Inflammatory macrophage treated with lipopolysaccharide for 4 hours (primary cell): ENCODE measurements at places on chromosomes 2 and 18.

GRCh38 chr2:156401861-156402260 lies 34.3 kb upstream of the GPD2 start:
- no peak for DNase-seq

DNA sequence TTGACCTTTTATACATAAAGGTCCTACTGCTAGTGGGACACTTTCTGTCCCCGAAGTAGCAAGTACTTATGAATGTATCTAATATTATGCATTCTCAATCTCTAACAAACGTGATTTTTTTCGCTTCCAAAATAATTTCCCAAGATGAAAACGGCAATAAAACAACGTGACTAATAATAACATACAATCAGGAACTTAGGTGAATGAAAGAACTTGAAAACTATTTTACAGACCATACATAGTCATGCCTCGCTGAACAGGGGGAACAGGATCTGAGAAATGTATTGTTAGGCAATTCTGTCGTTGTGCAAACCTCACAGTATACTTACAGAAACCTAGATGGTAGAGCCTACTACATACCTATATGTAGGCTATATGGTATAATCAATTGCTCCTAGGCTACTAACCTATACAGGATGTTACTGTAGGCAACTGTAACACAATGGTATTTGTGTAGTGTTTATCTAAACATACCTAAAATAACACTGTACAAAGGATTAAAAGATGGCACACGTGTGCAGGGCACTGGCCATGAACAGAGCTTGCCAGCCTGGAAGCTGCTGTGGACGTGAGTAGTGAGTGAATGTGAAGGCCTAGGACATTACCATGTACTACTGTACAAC lies 2.5 kb downstream of the RTN4 start:
- peak; percentile 83 for DNase-seq

DNA sequence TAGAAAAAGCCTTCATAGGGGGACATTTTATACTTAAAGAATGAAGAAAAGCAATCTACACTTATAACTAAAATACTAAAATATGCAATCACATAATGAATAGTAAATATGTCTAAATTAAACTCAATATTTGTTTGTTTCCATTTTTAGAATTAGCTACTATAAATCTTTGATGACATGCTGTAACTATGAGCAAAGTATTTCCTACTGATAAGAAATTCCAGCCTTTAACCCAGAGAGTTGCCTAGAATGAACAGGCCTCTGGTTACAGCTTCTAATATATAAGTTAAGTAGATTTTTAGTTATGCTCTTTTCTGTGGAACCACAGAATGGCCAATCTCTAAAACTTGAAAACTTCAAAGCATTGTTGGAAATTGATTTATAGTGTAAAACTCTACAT lies 1465.6 kb upstream of the ZEB2 start:
- no peak for DNase-seq

GRCh38 chr2:101689114-101689825 lies 8.2 kb upstream of the MAP4K4 start:
- DNase-seq = peak; percentile 26

GRCh38 chr2:173195100-173195499 lies 119.5 kb downstream of the MAP3K20 start:
- no peak for DNase-seq

GRCh38 chr2:1501038-1501851 lies 88.0 kb downstream of the TPO start:
- DNase-seq = no peak

DNA sequence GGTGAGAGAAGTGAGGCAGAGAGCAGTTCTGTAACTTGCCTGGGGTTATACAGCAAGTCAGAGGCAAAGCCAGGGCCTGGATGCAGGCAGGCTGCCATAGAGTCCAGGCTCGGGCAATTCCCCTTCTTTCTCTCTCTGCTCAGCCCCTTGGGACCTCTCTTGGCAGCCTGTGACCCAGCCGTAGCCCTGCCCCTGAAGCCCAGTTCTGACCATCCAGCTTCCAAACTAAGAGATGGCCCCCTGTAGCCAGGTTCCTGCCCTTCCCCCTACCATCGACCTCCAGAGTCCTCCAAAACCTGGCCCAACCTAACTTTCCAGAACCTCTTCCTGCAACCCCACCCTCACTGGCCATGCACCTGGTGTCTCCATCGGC lies 201.2 kb downstream of the CTIF start:
- DNase-seq = no peak

- peak; percentile 62 for DNase-seq
Observed at GRCh38 chr2:69026026-69026425, 13.0 kb downstream of the ANTXR1 start.

DNA sequence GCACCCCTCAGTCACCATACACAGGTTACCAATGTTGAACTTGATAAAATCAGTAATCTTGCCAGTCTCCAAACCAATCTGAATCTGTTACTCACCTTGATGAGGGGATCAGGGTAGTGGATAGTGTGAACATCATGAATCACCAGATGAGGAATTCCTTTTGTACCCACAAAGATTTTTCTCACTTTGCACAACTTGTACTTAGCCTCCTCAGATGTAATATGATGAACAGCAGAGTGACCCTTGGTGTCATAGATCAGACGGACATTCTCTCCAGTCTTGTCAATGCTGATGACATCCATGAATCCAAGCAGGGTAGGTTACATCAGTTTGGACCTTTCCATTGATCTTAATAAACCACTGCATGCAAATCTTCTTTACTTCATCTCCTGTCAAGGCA lies 54.7 kb downstream of the MDH1 start:
- no peak for DNase-seq

- DNase-seq = peak; percentile 15
Observed at GRCh38 chr2:202034249-202035088, 814 bp downstream of the FZD7 start.

DNA sequence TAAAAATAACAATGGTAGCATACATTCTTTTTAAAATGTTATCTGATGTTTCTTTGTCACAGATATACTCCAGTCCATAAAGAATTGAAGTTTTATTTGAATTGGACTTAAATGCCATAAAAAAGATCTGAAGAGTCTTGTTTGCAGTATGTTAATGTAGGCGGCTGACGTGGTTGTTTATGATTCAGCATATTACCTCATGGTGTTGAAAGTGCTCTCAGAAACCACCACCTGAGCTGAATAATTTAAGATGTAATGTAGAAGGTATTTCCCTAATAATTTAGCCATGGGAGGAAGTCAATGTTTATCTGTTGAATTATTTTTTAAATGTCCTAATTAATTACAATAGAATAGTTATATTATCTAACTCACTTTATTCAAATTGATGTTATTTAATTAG lies 58.6 kb upstream of the CHN1 start:
- DNase-seq = no peak

- no peak for DNase-seq
Observed at GRCh38 chr2:222656526-222657446, 894 bp upstream of the FARSB start.

DNA sequence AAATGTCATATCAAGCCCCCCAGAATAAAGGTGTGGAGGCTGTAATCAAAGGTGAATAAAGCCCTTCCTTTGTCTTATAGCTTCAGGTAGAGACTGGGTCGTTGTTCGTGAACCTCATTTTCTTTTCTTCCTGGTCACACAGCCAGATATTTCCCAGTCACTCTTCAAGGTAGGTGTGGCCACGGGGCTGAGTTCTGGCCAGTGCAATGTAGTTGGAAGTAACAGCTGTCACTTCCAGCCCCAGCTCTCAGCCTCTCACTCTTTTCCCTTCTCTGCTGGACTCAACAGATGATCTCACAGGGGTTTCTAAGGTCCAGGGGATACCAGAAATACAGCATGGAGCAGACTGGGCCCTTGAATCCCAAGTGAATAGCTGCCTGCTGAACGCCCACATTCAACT lies 15.8 kb upstream of the TRPM8 start:
- DNase-seq = no peak

DNA sequence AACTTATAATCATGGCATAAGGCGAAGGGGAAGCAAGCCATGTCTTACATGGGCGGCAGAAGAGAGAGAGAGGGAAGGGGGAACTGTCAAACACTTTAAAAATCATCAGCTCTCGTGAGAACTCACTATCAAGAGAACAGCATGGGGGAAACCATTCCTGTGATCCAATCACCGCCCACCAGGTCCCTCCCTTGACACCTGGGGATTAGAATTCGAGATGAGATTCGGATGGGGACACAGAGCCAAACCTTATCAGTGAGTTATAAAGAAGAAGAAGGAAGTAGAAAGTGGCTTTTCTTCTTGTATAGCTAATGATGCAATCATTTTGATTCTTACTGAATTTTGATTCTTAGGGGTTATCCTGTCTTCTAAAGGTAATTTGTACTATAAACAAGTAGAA lies 51.4 kb downstream of the SMCHD1 start:
- DNase-seq = peak; percentile 11

DNA sequence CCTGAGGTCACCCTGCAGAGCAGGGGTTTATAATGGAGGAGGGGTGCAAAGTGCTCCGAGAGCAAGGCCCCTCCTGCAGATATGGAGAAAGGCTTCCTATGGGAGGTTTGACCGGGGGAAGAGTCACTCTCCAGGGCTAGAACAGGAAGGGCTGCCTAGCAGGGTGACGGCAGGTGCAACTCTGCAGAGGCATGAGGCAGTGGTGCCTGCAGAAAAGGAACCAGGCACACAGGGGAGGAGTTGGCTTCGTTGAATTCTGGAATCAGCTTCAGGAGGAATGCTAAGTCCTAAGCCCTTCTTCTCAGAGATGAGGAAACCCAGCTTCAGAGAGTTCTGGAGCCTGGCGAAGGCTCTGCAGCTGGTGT lies 17.5 kb upstream of the HPCAL1 start:
- DNase-seq = peak; percentile 40

DNA sequence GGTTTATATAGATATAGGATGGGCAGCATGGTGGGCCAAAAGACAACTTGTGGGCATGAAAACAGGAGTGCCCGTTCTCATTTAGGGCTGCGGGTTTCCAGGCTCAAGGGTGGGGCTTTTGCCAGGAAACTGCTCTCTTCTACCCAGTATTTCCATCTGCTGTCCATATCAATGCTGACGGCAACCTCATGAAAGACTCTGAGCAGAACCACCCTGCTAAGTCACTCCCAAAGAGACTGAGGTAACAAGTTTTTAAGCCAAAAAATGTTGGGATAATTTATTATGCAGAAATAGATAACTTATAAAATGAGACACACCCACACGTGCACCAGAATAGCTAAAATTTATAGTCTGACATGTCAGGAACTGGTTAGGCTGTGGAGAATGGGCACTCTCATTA lies 36.1 kb upstream of the MPPE1 start:
- no peak for DNase-seq

- DNase-seq = no peak
Observed at GRCh38 chr2:149902081-149902480, 314.5 kb upstream of the MMADHC start.

DNA sequence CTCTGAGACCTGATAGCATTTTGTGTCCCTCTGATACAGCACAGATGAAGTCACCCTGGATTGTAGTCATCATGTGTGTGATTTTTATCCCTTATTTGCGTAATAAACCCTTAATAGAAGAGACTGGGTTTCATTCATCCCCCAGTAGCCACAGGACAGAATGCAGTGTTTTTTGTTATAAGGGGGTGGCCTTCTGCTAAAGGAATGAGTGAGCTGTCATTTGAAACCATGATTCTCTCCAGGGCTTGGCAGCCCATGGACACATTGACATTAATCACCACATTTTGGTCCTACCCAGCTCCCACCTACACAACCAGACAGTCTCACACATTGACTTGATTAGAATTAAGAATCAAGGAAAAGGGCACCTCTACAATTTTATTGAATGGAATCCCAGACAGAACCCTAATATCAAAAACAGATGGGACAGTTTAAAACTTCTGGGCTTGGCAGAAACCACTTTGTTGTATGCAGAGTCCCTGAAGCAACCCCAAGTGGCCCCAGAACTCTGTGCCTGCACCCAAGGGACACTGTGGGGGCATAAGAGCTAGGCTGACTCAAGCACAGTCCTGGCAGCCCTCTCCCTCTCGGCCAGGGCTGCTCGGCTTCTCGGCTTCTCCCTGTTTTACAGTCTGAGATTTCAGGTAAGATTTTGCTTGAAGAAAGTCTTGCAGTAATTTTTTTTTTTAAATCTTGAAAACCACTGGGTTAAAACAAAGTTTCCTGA lies 254.0 kb upstream of the SLC14A2 start:
- DNase-seq = no peak

GRCh38 chr2:134315471-134315870 lies 61.6 kb downstream of the MGAT5 start:
- DNase-seq = no peak

DNA sequence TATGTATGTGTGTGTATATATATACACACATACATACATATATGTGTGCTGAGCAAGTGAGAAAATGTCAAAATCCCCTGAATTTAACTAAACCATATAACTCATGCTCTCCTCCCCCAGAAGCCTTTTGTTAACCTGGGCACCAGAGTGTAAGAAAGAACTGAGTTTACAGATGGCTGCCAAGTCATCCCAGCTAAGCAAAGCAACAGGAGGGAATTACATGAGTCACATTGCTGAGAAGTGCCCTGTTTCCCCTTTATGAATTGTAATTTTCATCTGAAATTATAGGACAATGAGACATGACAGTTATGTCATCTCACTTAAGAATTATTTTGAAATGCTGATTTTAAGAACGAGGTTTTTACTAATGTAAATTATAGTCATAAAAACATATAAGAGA lies 29.9 kb downstream of the SCN7A start:
- DNase-seq = peak; percentile 44

DNA sequence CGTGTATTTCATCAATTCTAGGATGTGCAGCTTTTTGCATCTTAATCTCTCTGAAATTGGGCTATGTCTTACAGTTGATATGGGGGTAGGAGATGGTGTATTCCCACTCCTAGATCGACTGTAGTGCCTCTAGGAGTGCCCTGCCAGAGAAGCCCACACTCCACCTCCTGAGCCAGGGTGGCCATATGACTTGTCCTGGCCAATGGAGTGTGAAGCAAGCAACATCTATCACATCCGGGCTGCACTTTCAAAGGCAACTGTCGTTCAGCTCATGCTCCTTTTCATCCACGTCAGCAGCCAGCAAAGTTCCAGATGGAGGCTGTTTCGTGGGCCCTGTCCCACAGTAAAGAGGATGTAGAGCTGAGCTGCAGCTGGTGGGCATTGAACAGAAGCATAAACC lies 149.4 kb upstream of the SLC1A4 start:
- DNase-seq = peak; percentile 71

GRCh38 chr2:64228918-64229317 lies 84.7 kb upstream of the PELI1 start:
- DNase-seq = peak; percentile 62

- no peak for DNase-seq
Observed at GRCh38 chr2:111676291-111676822, 207.6 kb downstream of the ANAPC1 start.

GRCh38 chr2:194103941-194104659 lies 1552.9 kb upstream of the SLC39A10 start:
- DNase-seq = peak; percentile 32

GRCh38 chr2:232133078-232133477 lies 171.6 kb downstream of the DIS3L2 start:
- no peak for DNase-seq
